ENCODE measurements at places on chromosomes 7 and 10.

DNA sequence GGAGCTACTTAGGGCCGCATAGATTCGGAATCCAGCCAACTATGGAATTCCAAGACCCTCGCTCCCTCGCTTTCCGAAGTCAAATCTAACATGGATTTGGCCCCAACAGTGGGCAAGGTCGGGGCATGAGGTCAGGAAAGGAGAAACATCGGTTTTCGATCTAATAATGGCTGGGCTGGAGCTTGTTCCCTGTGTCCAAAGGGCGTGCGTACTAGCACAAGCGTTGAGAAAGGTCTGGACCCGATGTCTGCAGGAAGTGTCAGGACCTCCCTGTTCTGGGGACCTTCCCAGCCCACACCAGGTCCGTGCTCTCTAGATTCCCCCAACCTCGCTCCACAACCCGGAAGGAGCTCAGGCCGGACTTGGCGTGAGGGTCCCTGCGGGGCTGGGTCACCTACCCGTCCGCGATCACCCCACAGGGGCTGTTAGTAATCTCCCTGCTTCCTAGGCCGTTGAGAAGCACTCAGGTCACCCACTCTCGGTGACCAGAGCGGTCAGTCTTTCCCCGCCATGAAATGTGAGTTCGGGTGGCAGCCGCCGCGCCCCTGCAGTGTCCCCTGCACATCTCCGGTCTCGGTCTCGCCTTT, 4.8 kb downstream of the FEZF1 start:
- no peak for DNase-seq

GRCh38 chr7:140015471-140015970, 47.2 kb downstream of the PARP12 start:
- no peak for DNase-seq

DNA sequence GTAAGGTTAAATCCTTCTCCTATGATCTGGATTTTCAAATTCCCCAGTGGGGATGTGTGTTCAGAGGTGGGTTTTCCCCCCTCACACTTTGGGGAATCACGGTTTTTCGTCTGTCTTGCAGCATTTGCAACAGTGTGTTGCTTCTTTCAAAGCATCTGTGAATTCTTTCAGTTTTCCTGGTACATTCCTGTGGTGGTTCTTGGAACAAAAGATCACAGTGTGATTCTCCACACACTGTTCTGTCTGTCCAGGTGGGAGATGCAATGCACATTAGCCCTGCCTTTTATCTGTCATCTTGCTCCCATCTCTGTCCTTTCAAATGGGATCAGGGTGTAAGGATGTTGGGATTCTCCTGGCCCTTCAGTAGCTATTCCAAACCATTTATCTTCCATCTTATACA, 11.8 kb downstream of the AGK start:
- no peak for DNase-seq

GRCh38 chr7:100563809-100564400, 9.8 kb downstream of the SAP25 start:
- peak; percentile 61 for DNase-seq

DNA sequence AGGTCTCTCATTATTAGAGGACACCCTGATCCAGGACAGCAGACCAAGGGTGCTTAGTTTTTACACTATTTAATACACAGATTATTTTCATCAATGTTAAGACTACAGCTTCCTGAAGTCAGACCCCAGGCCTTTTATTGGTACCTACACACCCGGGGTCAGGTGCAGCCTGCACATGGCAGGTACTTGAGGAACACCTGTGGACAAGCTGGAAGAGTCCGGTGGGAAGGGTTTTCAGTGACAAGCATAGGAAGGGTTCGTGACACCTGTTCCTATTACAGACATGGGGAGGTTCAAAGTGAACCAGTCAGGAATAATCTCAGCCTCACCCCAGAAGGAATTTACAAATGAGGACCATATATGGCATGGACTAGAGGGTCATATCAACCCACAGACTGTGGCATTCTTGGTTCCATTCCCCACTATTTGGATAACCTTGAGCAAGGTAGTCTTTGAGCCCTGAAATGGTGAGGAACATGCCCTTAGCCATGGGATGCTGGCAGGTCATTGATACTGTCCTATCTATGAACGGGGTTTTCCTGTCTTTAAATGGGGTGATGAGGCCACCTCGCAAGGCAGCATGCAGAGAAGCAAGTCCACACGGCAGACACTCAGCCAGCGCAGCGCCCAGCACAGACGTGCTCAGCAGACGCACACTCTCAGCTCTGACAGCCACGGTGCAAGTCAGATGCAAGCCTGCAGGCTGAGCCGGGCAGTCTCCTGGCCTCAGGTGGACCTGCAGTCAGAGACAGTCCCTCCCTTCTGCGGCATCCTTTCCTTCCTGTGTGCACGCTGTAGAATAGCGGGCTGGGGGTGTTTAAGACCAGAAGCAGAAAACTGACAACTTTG, 624.9 kb downstream of the PTPRN2 start:
- DNase-seq: no peak

DNA sequence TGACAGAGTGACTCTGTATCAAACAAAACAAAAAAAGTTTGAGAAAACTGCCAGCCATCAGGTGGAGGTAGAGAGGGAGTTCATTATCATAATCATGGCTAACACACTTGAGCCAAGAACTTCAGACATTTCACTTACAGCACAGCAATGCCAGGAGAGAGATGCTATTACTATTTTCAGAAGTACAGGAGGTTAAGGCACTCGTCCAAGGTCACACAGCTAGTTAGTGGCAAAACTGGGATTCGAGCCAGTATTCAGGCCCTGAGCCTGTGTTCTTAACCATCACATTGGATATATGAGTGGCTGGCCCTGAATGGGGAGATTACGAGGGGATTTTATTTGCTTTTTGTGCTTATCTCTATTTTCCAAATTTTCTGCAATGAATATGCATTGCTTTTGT, 24.8 kb upstream of the UNC5B start:
- no peak for DNase-seq

DNA sequence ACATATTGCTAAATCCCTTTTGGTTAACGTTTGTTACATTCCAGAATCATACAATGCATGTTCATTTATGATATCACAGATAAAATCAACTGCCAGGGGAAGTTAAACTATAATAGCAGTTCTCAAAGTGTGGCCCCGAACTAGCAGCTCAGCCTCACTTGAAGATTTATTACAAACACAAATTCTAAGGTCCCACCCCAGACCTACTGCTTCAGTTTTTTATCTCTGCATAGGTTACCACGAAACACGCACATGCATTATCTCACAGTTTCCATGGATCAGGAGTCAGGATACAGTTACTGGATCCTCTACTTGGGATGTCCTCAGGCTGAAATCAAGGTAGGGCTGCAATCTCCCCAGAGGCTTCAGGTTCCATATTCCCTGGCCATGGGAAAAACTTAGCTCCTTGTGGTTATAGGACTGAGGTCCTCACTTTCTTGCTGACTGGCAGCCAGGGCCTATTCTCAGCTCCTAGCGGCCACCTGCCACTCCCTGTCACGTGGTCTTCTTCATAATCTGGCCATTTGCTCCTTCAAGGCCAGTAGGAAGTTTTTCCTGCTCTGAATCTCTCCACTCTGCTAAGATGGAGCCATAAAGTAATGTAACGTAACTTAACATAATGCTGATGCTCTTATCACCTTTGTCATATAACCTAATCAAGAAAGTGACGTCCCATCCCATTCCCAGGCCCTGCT, 50.5 kb upstream of the YAE1 start:
- no peak for DNase-seq

GRCh38 chr7:157635148-157635500, 298.3 kb downstream of the DNAJB6 start:
- DNase-seq: no peak

DNA sequence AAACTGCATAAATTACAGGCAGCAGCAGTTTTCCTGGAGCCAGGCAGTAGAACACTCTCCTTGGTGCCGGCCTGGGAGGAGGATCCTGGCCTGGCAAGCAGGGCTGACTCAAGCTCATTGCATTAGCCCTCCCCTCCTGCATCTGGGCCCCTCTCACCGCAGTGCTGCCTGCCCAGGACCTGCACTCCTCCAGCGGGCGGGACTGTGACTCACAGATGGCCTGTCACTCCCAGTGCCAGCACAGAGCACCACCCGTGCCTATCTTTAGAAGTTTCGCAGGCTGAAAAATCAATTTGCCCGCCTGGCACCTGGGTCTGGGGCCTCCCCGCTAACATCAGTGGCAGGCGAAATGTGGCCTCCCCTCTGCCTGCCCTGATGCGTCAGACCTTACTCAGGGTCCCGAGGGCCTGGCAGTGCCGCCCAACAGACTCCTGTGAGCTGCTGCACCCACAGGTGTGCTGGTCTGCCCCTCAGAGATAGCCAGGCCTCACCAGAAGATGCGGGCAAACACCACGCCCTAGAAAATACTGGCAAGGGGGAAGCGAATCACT, 123.8 kb downstream of the KCNMA1 start:
- DNase-seq: no peak

DNA sequence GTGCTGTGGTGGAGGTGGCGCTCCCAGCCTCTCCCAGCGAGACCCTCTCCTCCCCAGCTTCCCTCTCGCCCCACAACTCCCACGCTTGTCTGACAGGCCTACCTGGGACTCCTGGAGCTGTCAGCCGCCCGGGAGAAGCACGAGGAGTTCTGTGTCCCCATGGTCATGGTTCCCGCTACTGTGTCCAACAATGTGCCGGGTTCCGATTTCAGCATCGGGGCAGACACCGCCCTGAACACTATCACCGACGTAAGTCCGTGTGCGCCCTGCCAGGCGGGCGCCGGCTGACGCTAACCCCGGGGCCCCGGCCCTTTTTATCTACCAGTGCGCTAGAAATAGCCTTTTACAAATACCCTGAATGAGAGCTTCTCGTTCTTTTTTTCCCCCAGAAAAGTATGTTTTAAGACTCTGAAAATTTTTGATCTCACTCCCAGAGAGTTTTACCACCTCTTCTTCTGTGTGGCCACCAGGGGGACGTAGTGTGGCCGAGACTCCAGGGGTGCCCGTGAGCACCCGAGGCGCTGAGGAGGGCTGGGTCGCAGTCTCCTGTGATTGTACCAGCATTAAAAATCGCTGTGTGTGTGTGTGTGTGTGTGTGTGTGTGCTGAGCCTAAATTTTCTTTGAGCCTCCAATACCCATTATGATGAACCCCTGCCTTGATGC, 52.6 kb downstream of the PFKP start:
- DNase-seq: no peak

GRCh38 chr7:23212841-23213240, 31.0 kb downstream of the NUP42 start:
- DNase-seq: no peak

Measured in stimulated activated CD8-positive, alpha-beta memory T cell treated with anti-CD3 and anti-CD28 coated beads, Interleukin-7, amount 100 ng/mL, for 48 hours (primary cell).